AML-193 (cell line): ENCODE measurements at places on chromosomes 12 and 14.

DNA sequence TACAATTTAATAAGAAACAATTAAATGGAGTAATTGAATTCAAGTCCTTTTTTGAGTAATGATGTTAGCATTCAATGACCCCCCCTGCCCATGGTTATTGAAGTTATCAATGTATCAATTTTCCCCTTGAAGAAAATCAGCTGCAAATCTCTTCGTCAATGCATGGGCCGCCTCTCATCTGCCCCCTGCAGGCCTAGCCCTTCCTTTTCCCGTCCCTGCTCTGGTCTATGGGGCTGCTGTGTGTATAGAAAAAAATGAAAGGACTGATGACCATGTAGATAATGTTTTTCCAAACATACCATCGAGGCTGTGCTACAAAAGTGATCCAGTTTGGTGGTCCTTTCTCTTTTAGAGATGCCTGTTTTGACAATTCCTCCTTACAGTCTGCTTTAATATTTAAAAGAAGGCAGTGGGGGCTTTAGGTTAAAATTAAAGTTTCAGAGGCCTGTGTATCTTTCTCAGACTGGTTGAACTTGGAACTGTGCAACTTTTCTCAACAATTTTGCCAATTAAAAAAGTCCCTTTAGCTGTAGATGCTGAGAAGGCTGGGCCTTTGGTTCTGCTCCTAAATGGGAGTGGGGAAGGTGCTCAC, 98.4 kb downstream of the APAF1 start:
- DNase-seq, result peak; percentile 12

DNA sequence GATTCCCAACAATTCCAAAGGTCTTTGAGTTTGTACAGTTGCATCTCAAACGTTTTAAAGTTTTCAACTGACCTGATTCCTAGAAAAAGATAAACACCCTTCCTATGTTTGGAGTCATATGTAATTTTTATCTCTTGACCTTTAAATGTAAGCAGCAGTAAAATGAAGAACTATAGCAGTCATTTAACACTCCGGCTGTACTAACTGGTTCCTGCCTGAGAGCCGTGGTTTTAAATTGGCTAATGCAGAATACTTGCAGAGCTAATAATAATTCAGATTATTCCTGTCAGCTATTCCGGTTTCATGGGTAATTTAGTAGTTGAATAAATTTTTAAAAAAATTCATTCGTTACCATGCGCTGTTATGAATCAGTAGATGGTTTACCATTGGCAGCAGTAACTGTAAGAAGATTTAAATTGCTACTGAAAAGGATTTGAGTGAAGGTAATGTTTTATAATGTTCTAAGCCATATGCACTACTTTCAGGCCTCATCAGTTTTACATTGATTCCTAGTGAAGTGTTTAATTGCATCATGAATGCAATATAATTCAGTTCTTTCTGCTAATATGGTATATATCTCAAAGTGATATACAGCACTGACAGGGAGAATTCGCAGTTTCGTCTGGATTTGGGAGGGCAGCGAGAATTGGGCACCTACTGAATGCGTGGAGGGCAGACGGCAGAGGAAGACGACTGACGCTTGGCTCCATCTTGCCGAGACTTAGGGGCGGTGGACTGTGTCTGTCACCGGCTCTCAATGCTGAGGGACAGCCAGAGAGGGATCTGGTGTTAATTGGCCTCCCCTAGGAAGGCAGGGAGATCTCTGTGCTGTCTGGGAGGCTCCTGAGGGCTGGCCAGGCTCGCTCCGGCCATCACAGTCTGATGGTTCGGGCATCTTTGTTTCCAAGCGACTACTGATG, 217.7 kb downstream of the PHETA1 start:
- DNase-seq, result no peak

- DNase-seq, result no peak
These were observed 10.7 kb downstream of the TBX3 start for GRCh38 chr12:114673169-114673833.

GRCh38 chr14:60165547-60165876, 314 bp upstream of the DHRS7 start:
- no peak for DNase-seq

- peak; percentile 8 for DNase-seq
These were observed 82.0 kb downstream of the CATSPERB start for GRCh38 chr14:91649930-91650329.

DNA sequence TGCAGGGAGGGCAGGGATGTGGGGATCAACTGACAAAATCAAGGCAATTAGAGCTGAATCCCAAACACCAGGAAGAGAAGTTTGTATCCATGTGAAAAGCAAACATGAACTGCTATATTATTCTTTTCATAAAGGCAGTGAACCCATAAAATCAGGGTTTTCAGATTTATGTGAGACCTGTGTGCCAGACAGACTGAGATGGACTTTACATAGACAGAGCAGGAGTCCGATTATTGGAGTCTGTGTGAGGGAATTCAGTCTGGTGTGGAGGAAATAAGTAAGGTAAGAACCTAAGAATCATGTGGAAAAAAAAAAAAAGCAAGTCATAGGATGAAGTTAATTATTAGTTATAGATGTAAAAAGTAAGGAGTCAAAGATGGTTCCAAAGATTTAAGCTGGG, 45.1 kb upstream of the SYCP3 start:
- DNase-seq, result no peak

DNA sequence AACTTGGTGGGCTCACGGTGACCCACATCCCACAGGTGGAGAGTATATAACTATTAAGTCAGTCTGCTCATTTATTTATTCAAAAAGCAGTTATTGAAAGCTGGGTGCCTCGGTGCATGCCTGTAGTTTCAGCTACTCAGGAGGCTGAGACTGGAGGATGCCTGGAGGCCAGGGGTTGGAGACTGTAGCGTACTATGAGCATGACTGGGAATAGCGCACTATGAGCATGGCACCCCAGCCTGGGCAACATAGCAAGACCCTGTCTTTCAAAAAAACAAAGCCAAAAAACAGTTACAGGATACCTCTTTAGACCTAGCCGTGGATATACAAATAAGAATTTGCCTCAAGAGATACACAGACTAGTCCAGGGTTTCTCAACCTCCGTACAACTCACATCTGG, 139.8 kb downstream of the ZFP36L1 start:
- DNase-seq, result no peak

DNA sequence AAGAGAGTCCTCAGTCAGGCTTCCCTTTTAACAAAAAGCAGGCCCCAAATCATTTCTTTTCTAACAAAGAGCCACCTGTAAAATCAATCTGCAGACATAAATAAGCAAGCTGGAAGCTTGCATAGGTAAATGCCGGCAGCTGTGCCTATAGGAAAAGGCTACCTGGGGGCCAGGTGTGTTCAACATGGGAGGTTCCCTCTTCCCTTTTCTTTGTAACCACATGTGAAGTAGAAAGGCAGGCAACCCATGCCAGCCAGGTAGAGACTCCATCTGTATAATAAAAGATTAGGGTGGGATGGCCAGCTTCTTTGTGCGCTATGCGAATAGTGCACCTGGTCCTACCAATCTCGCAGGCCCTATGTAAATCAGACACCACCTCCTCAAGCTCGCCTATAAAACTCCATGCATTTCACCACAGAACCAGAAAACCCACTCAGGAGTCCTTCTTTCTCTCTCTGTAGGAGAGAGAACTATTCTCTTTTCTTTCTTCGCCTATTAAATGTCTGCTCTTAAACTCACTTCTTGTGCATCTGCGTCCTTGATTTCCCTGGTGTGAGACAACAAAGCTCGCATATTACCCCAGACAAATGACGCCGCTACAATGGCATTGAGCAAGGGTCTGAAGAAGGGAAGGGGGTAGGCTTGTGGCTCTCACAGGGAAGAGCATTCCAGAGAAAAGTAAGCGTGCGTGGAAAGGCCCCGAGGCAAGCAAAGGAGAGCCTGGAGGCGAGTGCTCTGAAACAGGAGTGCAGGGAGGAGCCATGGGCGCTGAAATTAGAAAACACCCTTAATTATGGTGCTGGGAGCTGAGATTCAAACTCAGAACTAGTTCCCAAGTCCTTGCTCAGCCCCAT, 67.2 kb downstream of the TTC9 start:
- DNase-seq, result no peak
